ENCODE measurements at places on chromosomes 2 and 18.

- DNase-seq: no peak
Observed at GRCh38 chr2:221572821-221573429, 821 bp upstream of the EPHA4 start.

GRCh38 chr2:200787351-200788120 lies 24.2 kb upstream of the BZW1 start:
- DNase-seq: no peak

GRCh38 chr2:138086576-138086975 lies 122.3 kb downstream of the HNMT start:
- DNase-seq: no peak

GRCh38 chr2:22079583-22079982 lies 955.8 kb downstream of the TDRD15 start:
- DNase-seq: no peak

GRCh38 chr2:127115471-127116199 lies 8.7 kb upstream of the BIN1 start:
- no peak for DNase-seq

- no peak for DNase-seq
Observed at GRCh38 chr2:20198001-20198400, 26.9 kb downstream of the SDC1 start.

DNA sequence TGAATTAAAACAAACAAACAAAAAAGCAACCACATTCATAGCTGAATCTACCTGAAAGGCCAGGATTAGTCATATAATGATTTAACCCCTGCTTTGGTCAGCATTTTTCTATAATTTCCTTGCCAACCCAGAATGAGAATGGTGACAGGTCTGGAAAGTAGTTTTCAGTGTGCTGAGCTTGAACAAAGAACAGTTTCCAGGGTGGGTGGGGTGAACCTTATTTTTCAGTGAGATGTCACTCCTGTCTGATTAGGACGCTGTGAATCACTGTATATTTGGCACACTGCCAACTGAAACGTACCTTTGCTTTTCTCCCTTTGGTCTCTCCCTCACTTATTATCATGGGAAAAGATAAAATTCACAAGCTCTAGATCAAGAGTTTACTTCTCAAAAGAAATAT lies 35.0 kb upstream of the DSC1 start:
- DNase-seq: no peak

- peak; percentile 6 for DNase-seq
Observed at GRCh38 chr2:18566145-18566769, 5.8 kb upstream of the RDH14 start.

DNA sequence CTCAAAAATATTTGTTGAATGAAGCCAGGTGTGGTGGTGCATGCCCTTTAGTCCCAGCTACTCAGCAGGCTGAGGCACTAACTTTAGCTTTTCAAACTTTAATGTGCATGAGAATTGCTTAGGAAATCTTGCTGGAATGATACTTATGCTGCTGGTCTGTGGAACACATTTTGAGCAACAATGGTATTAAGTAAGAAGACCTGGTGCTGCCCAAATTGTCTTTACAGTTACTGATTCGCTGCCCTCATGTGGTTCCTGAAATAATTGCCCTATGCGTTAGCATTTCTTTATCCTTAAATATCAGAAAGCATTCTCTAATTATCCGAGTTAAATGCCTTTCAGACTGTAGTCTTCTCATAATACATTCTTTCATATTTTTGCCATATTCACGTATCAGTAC lies 76.0 kb upstream of the SESTD1 start:
- peak; percentile 44 for DNase-seq

DNA sequence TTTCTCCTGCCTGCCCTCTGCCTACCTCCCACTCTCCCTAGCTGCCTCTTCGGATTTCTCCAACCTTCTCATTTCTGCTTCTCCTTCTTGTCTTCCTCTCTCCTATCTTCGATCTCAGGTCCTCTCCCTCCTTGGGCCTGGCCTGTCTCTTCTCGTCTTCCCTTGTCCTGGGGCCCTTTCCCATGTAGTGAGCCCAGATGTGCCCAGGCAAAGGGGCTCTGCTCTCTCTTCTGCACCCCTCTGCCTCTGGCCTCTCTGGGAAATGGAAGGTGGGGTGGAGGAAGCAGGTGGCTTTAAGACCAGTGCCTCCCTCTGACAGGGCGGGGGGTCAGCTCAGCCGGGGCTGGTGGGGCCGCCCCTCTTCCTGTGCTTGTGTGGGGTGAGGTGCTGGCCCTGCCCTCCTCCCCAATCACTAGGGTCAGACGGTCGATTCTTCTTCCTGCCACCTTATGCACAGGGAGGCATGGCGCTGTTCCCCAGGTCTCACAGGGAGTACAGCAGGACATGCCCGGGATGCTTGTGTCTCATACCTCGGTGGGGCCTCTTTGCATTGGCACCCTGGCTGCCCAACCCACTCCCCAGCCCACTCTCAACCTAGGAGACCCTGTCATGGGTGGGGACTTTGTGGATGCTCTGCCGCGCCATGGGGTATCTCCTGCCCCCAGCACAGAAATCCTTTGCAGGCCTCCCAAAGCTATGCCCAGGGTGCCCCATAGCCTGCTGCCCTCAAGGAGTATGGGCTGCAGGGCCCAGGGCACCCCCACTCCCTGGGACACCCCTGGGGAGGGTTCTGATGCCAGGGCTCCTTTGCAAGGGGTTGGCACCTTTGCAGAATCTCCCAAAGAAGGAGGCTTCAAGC lies 213.8 kb upstream of the HAAO start:
- no peak for DNase-seq

GRCh38 chr18:688323-688722 lies 24.1 kb downstream of the ENOSF1 start:
- no peak for DNase-seq

- no peak for DNase-seq
Observed at GRCh38 chr2:219159771-219160185, 837 bp downstream of the NHEJ1 start.

DNA sequence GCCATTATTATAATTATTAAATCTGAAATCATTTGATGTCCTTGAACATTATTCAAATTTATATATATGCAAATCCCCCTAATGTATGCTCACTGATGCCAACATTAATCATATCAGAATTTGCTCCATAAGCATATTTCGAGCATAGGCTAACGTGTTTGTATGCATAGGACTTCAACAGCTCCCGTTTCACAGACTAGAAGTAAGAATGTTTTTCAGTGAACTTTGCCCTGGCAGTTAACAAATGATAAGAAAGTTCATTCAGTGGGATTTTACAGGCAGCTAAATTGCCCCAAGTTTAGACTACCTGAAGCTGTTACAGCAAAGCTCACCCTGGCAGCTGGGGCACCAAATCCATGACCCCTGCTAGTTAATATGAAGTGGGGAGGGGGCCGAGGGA lies 272.0 kb downstream of the LNPK start:
- no peak for DNase-seq

DNA sequence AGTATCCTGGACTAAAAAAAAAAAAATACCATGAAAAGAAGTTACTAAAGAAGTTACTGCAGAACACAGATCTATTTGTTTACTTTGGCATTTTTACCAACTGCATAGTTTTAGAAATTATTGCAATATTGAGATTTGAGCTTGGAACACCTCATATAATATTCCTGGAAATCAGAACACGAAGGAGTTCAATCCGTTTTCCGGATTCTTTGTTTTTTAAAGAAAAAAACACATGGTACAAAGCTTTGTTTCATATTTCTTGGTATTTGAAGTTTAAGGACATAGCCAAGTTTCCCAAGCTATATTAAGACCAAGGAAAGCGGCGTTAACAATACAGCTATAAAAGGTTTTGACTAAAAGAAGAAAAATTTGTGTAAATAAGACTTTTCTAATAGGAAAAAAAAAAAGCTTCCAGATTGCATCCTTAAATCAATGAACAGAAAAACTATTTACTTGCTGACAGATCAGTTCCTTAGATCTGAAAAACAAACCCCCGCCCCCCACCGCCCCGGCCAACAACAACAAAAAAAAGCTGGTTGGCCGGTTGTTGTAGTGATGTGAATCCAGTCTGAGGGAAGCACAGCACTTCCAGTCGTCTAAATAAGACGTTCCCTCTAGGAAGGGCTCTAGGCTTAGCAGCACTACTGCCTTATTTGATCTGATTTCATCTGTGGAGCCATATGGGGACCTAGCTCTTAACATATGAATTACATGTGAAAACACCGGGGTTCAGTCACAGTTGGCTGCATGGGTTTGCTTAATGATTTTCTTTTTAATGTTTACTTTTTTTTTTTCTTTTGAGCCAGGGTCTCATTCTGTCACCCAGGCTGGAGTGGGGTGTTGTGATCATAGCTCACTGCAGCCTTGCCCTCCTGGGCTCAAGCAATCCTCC lies 2.5 kb upstream of the RHOB start:
- peak; percentile 64 for DNase-seq

GRCh38 chr2:45932278-45932975 lies 281.0 kb downstream of the PRKCE start:
- DNase-seq: no peak

DNA sequence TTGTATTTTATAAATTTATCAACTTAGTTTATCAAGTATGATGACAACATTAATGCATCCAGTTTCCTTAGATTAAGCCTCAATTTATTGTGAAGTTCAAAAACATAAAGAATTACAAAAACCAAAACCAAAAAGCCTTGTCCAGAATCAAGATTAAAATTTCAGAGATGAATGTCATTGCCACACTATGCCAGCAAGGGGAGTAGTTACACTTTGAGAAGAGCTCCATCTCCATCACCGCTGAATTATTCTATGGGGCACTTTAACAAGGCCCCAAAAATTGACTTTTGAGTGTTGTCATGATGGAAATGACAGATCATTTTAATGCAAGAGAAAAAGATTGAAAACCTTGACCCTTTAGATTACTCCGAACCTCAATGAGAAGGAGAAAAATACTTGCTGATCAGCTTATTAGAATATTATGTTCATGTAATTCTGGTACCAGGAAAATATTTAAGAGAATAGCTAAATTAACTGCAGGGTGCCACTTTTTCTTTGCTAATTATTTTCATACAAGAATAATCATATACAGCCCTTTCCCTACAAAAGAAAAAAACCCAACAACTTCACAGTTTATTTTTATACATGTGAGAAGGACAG lies 152.5 kb upstream of the AQP4 start:
- DNase-seq: peak; percentile 25

DNA sequence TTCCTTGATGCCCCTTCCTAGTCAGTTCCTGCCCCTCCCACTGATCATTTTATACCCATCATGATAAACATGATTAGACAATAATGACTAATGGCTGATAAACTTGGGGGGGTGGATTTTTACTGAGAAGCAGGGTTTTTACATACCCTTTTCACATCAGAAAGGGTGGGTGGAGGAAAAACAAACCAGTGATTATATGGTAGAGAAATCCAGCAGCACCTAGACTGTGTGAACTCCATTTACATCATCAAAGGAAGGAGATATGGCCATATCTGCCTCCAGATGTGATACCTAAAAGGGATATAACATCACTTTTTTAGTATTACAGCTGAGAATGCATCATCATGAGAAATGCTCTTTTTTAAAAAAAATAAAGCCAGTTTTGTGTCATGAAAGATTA lies 89.9 kb downstream of the ANKRD12 start:
- no peak for DNase-seq

GRCh38 chr2:68293755-68294154 lies 26.0 kb downstream of the CNRIP1 start:
- no peak for DNase-seq

DNA sequence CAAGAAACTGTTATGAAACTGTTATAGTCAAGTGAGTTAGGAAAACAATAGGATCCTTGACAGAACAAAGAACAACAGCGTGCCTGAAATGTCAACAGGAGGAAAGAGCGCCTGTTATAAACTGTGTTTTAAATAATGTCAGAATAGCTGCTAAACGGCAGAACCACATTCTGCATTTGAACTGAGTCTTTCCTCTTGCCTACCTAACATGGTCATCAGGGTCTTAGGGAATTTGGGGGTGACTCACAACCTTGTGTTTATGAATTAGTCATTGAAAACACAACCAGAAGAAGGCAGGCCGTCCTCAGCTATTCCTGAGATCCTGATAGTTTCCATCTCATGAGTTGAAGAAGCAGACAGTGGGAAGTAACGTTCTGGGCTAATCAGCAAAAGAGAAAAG lies 222.0 kb upstream of the FN1 start:
- DNase-seq: peak; percentile 47
